Cortex of kidney (tissue), 1 donor: ENCODE measurements at places on chromosomes 16 and 17.

- no peak for DNase-seq
These were observed 347.6 kb downstream of the WWOX start for GRCh38 chr16:78446992-78447563.

DNA sequence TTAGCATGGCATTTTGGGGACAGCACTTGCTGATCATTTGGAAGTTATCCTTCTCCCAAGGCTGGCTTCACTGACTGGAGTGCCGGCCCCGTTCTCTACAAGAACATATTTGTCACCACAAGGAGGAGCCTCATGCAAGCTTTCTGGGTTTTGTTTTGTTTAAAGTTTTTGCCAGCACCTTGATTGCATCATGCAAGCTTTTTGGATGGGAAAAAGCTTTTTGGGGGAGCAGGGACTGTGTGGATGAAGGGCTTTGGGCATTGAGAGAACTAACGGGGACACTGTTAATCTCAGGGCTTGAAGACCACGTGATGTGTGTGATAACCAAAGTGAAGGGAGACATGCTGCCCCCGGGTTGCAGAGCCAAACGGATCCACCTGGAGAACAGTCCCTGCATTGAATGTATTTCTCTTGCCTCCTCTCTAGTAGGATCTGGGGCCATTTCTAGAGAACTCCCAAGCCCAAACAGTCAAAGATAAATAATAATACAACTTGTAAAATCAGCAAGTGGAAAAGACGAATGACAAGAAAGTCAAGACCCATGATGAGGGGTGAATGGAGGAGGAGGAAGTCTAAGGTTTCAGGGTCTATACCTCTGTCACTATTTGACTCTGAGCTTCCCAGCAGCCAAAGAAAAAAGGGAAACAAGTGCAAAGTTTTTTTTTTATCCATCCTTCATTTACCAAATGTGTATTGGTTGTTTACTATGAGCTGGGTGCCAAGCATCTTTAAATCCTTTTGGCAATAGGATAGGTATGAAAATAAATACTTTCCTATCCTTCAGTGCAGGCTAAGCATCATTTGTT lies 17.2 kb downstream of the TMEM114 start:
- no peak for DNase-seq

DNA sequence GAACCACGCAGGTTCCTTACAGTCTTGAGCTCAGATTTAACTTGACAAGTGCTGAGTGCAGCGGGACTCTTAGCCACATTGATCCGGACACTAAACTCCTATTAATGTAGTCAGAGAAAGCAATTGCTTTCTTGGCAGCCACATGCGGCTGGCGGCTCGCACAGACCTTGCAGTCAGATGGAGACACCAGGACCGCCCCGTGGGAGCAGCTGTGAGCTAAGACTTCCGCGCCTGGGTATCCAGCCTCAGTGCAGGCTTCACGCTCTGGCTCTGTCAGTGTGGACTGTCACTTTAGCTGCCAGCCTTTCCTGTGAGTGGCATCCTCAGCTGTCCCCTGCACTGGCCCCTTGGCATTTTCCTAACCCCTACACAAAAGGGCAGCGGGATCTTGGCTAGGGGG lies 80.9 kb upstream of the NLRP1 start:
- DNase-seq: no peak

DNA sequence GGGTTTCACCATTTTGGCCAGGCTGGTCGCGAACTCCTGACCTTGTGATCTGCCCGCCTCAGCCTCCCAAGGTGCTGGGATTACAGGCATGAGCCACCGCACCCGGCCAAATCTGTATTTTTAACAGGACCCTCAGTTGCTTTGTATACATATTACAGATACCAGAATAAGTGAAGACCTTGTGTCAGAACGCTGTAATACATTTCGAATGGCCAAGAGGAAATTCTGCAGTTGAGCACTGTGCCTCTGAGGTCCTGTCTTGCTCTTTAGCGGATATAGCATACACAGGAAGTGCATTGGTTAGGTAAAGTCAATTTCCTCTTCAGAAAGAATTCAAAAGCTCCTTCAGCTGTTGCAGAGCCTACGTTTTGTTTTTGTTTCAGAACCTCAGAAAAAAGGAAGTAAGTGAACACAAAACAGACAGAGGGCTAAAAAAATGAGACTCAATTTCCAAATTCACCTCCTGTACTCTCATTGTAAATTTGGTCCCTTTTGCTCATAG lies 15.7 kb downstream of the CRLF3 start:
- DNase-seq: no peak

GRCh38 chr17:77958716-77959125 lies 218 bp downstream of the TNRC6C start:
- DNase-seq: no peak

DNA sequence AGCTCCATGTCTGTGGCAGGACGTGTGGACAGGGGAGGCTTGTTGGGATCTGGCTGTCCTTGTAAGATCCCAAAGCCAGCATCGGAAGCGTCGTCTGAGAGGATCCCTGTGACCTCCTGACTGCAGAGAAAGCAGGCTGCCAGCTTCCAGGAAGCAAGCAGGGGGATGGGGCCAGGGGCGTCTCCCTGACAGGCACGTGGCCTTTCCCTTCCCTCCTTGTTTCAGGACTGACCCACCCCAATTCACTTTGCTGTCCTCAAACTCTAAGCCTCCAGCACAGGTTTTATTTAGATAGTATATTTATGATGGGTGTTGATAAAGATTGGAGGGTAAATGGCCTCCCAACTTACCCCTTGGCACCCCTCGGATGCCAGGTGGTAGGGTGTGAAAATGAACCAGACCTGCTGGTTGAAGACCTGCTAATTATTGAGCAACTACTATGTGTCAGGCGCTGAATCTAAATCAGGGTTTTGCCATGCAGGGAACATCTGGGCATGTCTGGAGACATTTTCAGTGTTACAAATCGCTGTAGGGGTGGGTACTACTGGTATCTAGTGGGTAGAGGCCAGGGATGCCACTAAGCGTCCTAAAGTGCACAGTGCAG lies 24.5 kb downstream of the SOCS1 start:
- DNase-seq: no peak

DNA sequence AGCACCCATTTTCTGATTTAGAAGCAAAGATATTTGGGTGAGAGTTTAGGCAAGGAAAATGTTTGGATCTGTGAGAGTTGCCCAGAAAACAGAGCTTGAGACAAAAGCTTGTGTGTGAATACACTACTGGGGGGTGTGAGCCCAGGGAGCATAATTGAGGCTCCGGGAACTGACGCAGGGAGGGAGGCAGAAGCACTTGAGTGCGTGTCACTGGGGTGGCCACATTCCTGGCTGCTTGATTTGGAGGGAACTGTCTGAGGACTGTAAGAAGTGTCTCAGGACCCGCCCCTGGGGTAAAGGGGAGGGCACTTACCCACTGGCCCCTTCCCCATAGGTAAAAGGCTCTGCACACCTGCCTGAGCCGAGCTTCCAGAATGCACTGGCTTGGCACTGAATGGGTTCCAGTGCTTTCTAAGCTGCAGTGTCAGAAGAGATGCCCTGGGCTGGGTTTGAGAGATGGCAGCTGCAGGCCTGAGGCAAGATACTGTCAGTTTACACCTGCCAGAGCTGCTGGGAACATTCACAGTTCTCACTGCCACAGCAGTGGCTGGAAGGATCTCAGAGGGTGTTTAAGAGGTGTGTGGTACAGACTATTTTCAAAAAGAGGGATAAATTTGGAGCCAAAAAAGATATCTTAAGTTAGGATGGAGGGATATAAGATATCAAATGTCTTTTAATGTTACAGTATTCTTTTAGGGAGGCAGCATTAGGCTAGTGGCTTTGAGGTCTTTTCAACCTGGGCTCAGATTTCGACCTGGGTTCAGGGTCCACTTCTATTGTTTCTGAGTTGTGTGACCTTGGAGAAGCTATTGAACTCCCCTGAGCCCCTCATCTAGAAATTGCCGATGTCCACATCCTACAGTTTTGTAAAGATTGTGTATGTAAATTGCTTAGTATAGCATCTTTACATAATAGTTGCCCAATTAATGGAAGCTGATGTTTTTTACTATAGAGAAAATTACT lies 6.9 kb upstream of the TEX2 start:
- DNase-seq: no peak

- DNase-seq: no peak
These were observed 188.0 kb downstream of the SOX9 start for GRCh38 chr17:72308744-72309385.

GRCh38 chr17:36074365-36074764 lies 10.3 kb downstream of the CCL18 start:
- no peak for DNase-seq

DNA sequence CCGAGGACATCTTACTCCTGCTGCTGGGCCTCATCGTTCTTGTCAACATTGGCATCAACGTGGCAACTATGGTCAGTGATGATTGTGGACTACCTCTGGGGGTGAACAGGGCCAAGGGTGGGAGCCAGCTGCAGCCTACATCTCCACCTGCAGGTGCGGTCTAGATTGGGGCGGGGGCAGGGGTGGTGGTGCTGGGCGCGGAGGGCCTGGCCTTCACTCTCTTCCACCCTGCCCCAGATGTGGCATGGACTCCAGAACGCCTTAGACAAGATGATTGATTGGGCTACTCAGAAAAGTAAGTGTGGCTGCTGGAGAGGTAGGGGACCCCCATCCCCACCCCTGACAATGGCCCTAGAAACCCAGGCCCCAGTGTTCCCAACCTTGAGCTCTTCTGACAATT lies 340 bp downstream of the SPEM2 start:
- no peak for DNase-seq

DNA sequence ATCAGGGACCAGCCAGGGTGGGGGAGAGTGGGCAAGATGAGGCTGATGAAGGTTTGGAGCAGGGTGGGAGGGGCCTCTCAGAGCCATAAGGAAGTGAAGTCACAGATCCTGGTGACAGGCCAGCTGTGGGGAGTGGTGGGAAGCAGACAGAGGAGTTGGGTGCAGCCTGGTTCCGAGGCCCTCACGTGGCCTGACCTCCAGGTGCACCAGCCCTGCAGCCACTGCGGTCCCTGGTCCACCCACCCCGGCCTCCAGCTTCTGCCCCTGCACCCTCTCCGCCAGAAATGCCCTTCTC lies 3.9 kb upstream of the ZFPM1 start:
- no peak for DNase-seq

DNA sequence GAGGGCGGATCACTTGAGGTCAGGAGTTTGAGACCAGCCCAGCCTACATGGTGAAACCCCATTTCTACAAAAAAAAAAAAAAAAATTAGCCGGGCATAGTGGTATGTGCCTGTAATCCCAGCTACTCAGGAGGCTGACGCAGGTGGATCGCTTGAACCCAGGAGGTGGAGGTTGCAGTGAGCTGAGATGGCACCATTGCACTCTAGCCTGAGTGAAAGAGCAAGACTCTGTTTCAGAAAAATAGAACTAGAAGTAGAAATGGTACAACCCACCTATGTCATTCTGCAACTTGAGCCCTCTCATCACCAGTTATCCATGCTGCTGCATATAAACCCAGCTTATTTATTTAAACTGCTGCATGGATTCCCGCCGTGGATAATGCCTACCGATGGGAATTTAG lies 1.6 kb downstream of the SCNN1B start:
- no peak for DNase-seq
